Lung microvascular endothelial cell (primary cell): ENCODE measurements at places on chromosomes 3 and 15. TPM values are rescaled to one million over a fixed set of nuclear protein-coding genes. Genes with fewer than 3 reads are reported as not detected.

Gene FEZF2
- total RNA-seq, result not detected in 2 replicates

Gene OCA2
- total RNA-seq, result not detected in 2 replicates

Gene LNP1
- total RNA-seq, result 0.44 and 0.60 TPM in 2 replicates

DNA sequence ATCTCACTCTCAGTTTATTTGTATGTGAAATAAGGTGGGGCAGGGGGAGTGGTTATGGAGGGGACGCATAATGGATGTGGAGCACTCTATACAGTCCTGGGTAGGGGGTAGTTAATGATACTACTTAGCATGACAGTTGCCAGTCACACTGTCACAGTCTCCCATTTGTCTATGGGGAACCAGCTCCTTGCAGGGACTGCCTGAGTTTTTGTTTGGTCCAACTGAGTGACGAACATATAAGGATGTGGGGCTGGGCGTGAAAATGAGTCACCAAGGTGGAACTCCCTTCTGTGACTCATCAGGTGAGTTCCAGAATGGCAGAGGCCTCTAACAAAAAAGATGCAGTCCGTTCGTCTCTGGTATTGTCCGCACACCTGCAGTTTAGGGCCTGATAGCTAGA lies 235.3 kb upstream of the ST8SIA2 start:
- DNase-seq, result no peak

DNA sequence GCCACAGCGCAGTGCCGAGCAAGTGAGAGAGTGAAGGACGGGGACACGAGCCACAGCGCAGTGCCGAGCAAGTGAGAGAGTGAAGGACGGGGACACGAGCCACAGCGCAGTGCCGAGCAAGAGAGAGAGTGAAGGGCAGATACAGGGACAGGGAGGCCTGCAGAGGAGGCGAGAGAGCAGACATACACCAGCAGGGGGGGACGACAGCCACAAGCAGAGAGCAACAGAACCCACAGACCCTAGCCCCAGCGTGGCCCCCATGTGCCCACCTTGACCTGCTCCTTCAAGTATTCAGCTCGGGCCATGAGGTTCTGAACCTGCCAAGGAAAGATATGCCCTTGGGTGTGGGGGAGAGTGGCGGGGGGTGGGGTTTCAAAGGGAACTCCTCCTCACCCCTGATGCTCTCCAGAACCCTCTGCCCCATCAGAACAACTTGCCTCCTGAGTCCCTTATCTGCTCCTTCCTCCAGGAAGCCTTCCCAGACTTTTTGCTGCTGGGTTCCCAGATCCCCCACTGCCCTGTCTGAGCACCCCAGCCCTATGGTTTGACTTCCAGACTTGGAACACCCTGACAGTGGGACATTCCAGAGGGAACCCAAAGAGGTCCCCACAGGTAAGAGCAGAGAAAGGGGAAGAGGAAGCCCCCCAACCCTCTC lies 5.3 kb downstream of the ULK3 start:
- no peak for DNase-seq
